ENCODE measurements at places on chromosomes 1 and 21.

GRCh38 chr1:101431956-101432510, 195.2 kb downstream of the S1PR1 start:
- DNase-seq = no peak

DNA sequence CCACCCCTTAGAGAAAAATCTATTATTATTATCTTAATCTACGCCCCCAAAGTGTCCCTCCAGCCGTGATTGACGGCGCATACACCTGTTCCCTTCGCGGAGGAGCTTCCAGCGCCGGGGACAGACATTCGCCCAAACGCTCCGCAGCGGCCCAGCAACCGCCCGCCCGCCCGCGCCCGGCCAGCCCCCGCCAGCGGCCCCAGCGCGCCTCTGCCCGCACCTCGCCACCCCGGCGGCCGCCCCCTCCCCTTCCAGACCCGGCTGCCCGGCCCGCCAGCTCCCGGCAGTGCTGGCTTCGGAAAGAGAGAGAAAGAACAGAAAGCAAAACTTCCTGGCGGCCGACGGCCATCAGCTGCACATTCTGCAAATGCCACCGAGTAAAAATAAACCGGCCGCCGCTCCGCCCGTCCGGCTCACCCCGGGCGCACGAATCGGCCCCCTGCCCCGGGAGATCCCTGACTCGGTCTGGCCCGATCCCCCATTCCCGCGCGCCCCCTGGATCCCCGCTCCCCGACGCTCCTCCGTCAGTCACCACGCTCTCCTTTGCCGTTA, 1.6 kb downstream of the CASZ1 start:
- DNase-seq = no peak

DNA sequence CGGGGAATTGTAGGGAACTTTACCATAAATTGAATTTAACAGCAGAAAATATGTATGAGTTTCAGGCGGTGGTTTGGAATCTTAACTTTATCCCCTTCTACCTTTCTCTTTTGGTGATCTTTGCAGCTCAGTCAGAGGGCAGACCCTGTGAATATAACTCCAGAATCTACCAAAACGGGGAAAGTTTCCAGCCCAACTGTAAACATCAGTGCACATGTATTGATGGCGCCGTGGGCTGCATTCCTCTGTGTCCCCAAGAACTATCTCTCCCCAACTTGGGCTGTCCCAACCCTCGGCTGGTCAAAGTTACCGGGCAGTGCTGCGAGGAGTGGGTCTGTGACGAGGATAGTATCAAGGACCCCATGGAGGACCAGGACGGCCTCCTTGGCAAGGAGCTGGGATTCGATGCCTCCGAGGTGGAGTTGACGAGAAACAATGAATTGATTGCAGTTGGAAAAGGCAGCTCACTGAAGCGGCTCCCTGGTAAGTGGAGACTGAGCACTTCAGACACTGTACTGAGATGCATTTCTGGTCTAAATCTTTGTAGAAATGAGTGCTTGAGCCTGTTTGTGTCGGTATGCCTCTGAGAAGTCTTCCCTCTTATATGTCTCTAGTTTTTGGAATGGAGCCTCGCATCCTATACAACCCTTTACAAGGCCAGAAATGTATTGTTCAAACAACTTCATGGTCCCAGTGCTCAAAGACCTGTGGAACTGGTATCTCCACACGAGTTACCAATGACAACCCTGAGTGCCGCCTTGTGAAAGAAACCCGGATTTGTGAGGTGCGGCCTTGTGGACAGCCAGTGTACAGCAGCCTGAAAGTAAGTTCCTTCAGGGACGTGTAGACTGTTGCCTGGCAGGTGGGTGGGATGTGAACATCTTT, 1.5 kb downstream of the CCN1 start:
- no peak for DNase-seq

DNA sequence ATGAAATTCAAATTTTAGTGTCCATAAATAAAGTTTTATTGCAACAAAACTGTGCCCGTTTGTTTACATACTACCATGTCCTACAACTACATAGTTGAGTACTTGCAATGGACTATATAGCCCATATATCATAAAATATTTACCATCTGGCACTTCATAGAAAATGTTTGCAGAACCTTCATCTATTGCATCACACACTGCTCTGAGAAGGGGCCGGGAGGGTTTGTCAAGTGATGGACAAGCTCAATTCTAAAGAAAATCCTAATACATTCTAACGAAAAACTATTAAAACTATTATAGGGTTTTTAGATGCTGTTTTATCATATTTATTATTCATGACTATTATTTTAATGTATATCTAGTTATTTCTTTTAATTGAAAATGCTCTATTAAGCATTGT, 35.9 kb downstream of the RGSL1 start:
- DNase-seq = no peak

DNA sequence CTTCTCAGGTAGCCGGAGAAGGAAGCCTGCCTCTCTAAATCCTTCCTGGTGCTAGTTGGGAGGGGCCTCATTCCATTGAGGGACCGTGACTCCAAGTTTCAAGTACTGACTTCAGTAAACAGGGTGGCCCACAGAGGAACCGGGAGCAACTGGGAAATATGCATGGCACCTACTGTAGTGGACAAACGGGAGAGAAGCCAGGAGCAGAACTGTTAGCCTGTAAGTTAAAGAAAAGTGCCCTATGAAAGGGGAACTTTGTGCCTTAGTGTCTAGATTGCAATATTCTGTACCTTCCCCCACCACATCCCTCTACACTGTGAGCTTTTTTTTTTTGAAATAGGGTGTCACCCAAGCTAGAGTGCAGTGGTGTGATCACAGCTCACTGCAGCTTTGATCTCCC, 33.2 kb upstream of the KANK4 start:
- DNase-seq = no peak

- DNase-seq = no peak
Measured at GRCh38 chr21:35428001-35428320, 378.9 kb upstream of the RUNX1 start.

GRCh38 chr1:5904551-5904950, 87.7 kb downstream of the NPHP4 start:
- no peak for DNase-seq
